Small intestine (tissue), 16 donors: ENCODE measurements at places on chromosomes 3 and 15.

DNA sequence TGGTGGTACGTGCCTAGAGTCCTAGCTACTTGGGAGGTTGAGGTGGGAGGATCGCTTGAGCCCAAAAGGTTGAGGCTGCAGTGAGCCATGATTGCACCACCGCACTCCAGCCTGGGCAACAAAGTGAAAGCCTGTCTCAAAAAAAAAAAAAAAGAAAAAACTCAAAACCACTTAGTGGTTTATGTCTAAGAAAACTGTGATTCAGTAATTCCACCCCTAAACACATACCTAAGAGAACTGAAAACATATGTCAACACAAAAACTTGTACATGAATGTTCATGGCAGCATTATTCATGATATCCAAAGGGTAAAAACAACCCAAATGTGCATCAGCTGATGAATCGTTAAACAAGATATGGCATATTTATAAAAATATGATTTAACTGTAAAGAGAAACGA, 14.3 kb downstream of the SPG21 start:
- no peak for DNase-seq
- no peak overlapping the region for H3K4me3 ChIP-seq
- peaks cover 24% of the 10 kb centered on the region for H3K36me3 ChIP-seq
- H3K4me1 ChIP-seq, result no peaks in the 10 kb centered on the region
- no peaks in the 10 kb centered on the region for H3K27me3 ChIP-seq

DNA sequence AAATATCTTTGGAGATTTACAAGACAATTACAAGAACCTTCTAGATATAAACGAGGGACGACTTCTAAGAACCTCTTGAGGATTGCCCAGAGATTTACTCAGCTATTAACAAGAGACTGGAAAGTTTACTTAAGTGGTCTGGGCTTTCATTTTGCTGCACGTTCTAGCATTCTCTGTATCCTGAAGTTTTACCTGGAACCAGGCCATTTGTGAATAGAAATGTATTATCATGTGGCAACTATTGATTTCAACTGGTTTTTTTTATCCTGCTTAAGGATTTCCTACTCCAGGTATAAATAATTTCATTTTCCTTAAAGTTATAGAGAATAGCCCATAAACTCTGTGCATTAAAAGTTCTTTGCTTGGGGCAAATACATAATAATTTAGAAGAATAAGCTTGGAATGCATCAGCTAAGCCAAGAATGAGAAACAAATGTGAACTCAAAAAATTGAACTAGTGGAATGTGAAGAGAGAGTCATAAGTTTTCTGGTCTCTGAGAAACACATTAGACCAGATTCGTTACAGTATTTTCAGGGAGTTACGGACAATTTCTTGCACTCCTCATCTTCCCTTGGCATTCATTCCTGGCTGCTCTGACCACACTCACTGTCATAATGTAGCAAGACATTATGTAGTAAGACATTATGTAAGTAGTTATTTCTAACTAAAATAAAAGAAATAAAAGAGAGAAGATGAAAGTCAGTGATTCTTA, 1.3 kb downstream of the AQP9 start:
- H3K4me3 ChIP-seq, result no peak overlapping the region
- H3K36me3 ChIP-seq, result no peaks in the 10 kb centered on the region
- no peaks in the 10 kb centered on the region for H3K27me3 ChIP-seq
- no peak for DNase-seq
- H3K27ac ChIP-seq, result no peak overlapping the region

DNA sequence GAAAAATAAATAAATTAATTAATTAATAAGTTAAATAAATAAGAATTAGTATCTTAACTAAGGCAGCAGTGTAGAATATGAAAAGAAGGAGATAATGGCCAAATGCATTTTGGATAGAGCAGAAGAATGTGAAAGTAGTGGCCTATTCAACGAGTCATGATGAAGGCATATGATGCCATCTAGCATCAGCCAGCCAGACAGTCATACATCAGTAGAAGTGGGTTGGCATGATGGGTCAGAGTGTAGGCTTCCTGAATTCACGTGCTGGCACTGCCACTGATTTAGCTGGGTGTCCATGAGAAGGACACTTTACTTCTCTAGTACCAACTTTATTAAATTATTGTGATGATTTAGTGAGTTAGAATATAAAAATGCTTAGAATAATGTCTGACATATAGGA, 256.1 kb upstream of the ARPP21 start:
- H3K36me3 ChIP-seq, result no peaks in the 10 kb centered on the region
- no peak for DNase-seq
- no peaks in the 10 kb centered on the region for H3K27me3 ChIP-seq
- no peaks in the 10 kb centered on the region for H3K4me1 ChIP-seq

DNA sequence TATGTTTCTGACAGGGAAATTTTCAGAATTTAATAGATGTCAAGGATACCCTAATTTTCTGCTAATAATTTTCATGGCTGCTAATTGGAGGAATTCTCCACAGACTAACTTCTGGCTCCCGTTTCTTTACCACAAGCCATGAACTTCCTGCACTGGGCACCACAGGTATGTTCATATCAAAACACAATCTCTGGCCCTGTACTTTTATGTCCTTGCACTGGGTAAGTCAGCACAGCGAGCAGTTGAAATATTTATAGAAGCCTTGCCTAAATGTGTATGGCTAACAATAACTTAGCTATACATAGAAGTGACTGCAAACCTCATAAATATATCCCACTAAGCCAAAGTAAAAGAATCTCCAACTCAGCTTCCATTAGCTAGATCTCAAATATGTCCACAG, 246.9 kb downstream of the ZIC1 start:
- no peaks in the 10 kb centered on the region for H3K27me3 ChIP-seq
- H3K4me3 ChIP-seq, result no peak overlapping the region
- H3K27ac ChIP-seq, result no peak overlapping the region
- no peaks in the 10 kb centered on the region for H3K36me3 ChIP-seq

DNA sequence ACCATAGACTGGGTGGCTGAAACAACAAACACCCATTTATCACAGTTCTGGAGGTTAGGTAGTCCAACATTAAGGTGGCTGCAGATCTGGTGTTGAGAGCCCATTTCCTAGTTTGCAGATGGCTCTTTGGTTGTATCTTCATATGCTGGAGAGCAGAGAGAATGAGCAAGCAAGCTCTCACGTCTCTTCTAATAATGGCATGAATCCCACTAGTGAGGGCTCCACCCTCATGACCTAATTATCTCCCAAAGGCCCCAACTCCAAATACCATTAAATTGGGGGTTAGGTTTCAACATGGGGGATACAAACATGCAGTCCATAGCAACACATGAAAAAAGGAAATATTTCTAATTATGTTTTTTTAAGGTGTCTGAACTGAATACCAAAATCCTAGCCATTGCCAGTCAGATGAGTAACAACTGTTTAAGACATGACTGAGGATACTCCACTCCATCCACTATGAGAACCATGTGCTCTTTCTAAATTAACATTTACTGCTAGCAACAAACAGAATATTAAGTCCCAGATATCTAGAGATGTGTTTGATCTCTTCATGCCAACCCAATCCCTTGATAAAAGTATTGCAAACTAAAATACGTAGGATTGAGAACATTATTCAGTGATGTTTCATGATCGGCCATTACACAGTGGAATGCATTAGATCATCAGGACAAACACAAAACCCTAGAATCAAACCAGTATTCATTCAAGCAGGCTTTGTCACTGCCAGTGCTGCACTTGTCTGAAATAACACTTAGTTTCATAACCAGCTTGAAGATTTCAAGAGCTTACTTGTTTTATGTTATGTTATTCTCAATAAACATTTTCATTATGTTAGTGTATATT, 340.3 kb downstream of the SLC9A9 start:
- no peaks in the 10 kb centered on the region for H3K27me3 ChIP-seq
- H3K36me3 ChIP-seq, result peaks cover 2% of the 10 kb centered on the region
- H3K4me1 ChIP-seq, result no peaks in the 10 kb centered on the region
- no peak overlapping the region for H3K4me3 ChIP-seq

GRCh38 chr3:134929976-134930375, 134.9 kb downstream of the EPHB1 start:
- no peaks in the 10 kb centered on the region for H3K36me3 ChIP-seq
- no peaks in the 10 kb centered on the region for H3K27me3 ChIP-seq
- H3K27ac ChIP-seq, result no peak overlapping the region
- no peak overlapping the region for H3K4me3 ChIP-seq
- no peaks in the 10 kb centered on the region for H3K4me1 ChIP-seq
- no peak for DNase-seq

DNA sequence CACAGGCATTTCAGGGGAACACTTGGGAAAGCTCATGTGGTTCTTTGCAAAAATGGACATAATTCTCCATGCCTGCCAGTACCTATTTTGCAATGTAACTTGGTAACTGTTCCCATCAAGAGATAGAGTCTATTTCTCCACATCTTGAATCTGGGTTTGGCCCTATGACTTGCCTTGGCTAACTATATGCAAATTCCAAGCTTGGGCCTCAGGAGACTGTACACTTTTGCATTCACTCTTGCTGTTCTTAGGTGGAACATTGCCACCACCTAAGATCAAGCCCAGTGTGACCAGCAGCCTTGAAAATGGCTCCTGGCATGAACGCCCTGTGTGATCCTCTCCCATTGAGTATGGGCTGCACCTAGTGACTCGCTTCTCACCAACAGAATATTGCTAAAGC, 19.8 kb upstream of the SMAD6 start:
- H3K36me3 ChIP-seq, result no peaks in the 10 kb centered on the region
- no peaks in the 10 kb centered on the region for H3K27me3 ChIP-seq
- H3K4me1 ChIP-seq, result peaks cover 36% of the 10 kb centered on the region
- no peak overlapping the region for H3K27ac ChIP-seq
- H3K4me3 ChIP-seq, result no peak overlapping the region

- no peaks in the 10 kb centered on the region for H3K4me1 ChIP-seq
- no peaks in the 10 kb centered on the region for H3K27me3 ChIP-seq
- no peak overlapping the region for H3K27ac ChIP-seq
- no peak for DNase-seq
Measured at GRCh38 chr3:161203485-161204098, 17.5 kb upstream of the NMD3 start.

- no peak overlapping the region for H3K27ac ChIP-seq
- no peaks in the 10 kb centered on the region for H3K27me3 ChIP-seq
- H3K36me3 ChIP-seq, result no peaks in the 10 kb centered on the region
- DNase-seq, result no peak
- H3K4me3 ChIP-seq, result no peak overlapping the region
- H3K4me1 ChIP-seq, result no peaks in the 10 kb centered on the region
Measured at GRCh38 chr3:55701997-55702396, 214.9 kb upstream of the WNT5A start.

- no peaks in the 10 kb centered on the region for H3K27me3 ChIP-seq
- no peak overlapping the region for H3K4me3 ChIP-seq
- H3K27ac ChIP-seq, result no peak overlapping the region
- peaks cover 8% of the 10 kb centered on the region for H3K36me3 ChIP-seq
Measured at GRCh38 chr3:126448893-126449180, 26.9 kb downstream of the ZXDC start.

GRCh38 chr3:138356730-138357405, 8.5 kb downstream of the MRAS start:
- DNase-seq, result no peak
- no peaks in the 10 kb centered on the region for H3K36me3 ChIP-seq
- no peak overlapping the region for H3K27ac ChIP-seq

DNA sequence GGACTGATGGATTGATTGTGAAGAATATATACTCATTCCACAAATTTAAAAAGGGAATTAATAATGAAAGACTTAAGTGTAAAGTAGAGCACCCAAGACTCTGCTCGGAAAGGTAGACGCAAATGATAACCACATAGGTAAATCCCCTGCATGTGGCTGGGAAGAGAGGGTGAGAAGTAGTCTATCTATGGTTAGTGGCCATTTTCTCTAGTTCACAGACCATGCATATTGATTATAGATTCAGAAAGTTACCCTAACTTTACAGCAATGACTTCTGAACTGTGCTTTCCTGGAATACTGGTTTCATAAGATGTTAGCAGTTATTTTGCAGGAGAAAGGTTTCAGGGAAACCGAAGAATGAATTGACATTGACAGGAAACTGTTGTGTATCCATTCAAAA, 51.7 kb downstream of the CASR start:
- no peaks in the 10 kb centered on the region for H3K4me1 ChIP-seq
- H3K36me3 ChIP-seq, result no peaks in the 10 kb centered on the region
- no peak overlapping the region for H3K27ac ChIP-seq
- peaks cover 2% of the 10 kb centered on the region for H3K27me3 ChIP-seq

- no peak overlapping the region for H3K4me3 ChIP-seq
- DNase-seq, result no peak
- H3K27me3 ChIP-seq, result no peaks in the 10 kb centered on the region
- H3K36me3 ChIP-seq, result no peaks in the 10 kb centered on the region
- H3K27ac ChIP-seq, result no peak overlapping the region
- H3K4me1 ChIP-seq, result no peaks in the 10 kb centered on the region
Measured at GRCh38 chr3:194760494-194761137, 74.9 kb downstream of the FAM43A start.

- H3K4me1 ChIP-seq, result no peaks in the 10 kb centered on the region
- H3K27me3 ChIP-seq, result no peaks in the 10 kb centered on the region
- H3K36me3 ChIP-seq, result no peaks in the 10 kb centered on the region
- no peak overlapping the region for H3K27ac ChIP-seq
Measured at GRCh38 chr3:60017631-60018030, 967.8 kb upstream of the CFAP20DC start.

GRCh38 chr3:42439261-42440115, 29.1 kb upstream of the LYZL4 start:
- H3K27ac ChIP-seq, result no peak overlapping the region
- H3K4me3 ChIP-seq, result no peak overlapping the region
- H3K27me3 ChIP-seq, result no peaks in the 10 kb centered on the region
- DNase-seq, result no peak
- H3K4me1 ChIP-seq, result no peaks in the 10 kb centered on the region
- no peaks in the 10 kb centered on the region for H3K36me3 ChIP-seq
